Renal cortical epithelial cell (primary cell): ENCODE measurements at places on chromosomes 1 and 21.

DNA sequence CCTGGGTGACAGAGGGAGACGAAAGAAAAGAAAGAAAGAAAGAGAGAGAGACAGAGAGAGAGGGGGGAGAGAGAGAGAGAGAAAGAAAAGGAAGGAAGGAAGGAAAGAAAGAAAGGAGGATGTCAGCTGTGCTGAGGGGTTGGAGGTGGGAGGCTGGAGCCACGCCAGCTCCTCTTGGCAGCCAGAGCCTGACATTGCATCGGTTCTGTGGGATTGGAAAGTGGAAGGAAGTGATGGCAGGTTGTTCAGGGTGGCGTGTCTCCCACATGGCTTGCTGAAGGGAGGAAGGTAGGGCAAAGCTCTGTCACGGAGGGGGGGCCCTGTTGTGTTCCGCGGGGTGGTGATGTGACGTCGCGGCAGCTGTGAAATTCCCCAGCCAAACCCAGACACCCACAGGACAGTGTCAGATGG, 30.7 kb downstream of the EIF2D start:
- DNase-seq = no peak

DNA sequence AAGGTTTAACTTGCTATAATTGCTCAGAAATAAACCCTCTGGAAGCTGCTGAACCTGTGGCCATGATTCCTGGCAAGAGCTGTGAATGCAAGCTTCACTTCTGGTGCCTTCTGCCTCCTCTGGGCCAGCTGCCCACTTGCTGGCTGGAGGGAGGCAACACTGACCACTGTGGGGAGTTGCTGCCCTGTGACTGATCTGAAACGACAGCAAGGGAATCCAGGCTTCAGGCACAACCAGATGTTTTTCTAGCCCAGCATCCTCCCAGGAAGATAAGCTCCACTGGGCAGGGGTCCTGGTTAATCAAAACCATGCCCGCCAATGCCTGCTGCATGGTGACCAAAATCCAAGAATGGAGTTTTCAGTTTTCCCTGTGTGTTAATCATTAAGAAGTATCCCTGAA, 180.0 kb upstream of the HMGB4 start:
- peak; percentile 3 for DNase-seq

- no peak for DNase-seq
Observed at GRCh38 chr21:39224930-39225329, 41.7 kb upstream of the PSMG1 start.

DNA sequence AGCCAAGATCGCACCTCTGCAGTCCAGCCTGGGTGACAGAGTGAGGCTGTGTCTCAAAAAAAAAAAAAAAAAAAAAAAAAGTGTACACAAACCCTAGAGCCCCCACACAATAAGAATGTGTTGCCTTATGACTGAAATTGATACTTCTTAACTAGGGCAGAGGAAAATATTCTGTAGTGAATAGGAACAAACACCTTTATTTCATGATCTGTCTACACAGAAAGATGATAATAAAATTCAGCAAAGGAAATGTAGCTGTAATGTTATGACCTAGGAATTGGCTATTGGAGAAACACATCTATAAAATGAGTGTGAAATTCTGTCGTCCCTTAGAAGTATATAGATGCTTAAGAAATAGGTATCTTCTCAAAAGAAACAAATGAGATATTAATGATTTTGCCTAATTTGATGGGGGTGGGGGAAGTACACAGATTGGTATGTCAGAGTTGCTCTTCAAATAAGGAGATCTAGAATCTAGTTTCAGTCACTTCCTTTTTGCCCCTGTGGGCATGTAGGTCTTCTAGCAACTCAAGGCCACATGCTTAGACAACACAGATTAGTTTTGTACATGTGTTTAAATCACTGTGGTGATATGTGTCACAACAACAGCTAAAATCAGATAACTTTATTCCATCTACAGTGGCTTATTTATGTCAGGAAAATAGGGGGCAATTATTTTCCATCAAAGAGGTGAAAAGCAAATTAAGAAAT, 10.7 kb upstream of the GPR25 start:
- DNase-seq = no peak
